ENCODE measurements at places on chromosomes 12 and 14.

GRCh38 chr14:50023671-50024490 lies 92.5 kb downstream of the VCPKMT start:
- DNase-seq: no peak

DNA sequence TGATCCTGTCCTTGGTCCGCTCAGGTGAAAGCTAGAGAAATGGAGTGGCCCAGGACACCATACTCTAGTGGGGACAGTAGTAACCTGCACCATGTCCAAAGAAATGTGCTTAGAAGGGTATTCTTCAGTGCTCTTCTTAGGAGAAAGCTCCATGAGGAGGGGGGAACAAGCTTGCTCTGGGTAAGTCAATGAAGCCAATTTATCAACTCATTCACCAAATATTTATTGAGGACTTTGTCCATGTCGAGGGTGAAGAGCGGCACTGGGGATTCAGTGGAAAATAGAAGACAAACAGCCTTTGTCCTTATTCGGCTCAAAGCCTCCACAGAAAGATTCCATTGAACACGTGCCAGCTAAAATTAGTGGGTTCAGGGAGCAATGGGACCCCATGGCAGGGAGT lies 677.8 kb downstream of the BCL11B start:
- DNase-seq: no peak

DNA sequence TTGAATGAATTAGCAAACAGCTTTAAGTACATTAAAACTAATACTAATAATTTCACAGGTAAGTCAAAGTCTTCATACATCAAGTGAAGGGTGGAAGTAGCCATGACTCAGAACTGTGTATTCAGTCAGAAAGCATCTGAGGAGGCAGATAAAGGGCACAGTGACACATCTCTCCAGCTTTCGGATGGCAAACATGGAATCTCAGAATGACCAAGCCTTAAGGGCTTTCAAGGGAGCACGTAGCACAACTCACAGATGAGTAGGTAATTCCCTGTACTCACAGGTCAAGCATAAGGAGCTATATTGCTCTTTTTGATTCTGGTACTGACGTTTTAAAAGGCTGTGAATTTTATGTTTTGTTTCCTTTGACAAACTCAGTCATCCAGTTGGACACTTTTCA lies 56.0 kb downstream of the MDGA2 start:
- DNase-seq: no peak

- no peak for DNase-seq
Measured at GRCh38 chr14:90341784-90342183, 10.0 kb upstream of the NRDE2 start.

- DNase-seq: no peak
Measured at GRCh38 chr12:65948320-65949008, 124.2 kb downstream of the HMGA2 start.
